Mesendoderm (in vitro differentiated cells): ENCODE measurements at places on chromosomes 4 and X.

- DNase-seq, result no peak
These were observed 1.6 kb downstream of the TCEAL9 start for GRCh38 chrX:103357871-103358270.

- peak; percentile 54 for DNase-seq
These were observed 12.2 kb downstream of the ITIH6 start for GRCh38 chrX:54785901-54786300.

GRCh38 chr4:123363729-123364128 is 32.9 kb upstream of the SPRY1 start:
- DNase-seq, result no peak

- peak; percentile 66 for DNase-seq
These were observed 56.8 kb downstream of the SMIM20 start for GRCh38 chr4:25970691-25971432.

DNA sequence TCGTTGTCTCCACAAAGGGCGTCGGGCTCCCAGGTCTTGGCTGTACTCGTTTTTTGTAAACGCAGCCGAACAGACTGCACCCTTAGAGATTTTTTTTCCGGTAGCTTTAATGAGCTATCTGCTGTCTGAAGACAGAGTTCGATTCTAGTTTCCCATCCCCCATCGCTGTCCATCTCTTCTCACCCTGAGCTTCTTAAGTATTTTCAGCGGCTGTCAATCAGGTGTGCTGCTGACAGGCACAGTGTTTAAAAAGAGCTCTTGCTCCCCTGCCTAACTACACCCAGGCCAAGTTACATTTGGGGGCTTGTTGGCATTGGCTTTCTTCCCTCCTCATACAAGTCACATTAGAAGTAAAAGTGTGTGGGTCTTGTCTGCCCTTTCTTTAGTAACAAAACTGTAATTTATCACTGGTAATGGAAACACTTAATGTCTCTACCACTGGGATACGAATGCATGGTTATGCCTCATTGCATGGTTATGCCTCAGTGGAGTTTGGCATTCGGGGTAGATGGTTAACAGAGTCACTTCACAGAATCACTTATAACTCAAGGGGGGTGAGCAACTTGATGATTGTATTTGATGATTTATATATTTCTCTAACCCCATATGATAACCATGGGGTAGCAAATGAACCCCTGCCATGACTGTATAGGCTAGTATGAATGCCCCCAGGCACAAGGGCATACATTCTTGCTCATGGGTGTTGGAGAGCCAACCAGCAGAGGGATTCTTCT is 1.4 kb upstream of the ARHGAP6 start:
- DNase-seq, result no peak

DNA sequence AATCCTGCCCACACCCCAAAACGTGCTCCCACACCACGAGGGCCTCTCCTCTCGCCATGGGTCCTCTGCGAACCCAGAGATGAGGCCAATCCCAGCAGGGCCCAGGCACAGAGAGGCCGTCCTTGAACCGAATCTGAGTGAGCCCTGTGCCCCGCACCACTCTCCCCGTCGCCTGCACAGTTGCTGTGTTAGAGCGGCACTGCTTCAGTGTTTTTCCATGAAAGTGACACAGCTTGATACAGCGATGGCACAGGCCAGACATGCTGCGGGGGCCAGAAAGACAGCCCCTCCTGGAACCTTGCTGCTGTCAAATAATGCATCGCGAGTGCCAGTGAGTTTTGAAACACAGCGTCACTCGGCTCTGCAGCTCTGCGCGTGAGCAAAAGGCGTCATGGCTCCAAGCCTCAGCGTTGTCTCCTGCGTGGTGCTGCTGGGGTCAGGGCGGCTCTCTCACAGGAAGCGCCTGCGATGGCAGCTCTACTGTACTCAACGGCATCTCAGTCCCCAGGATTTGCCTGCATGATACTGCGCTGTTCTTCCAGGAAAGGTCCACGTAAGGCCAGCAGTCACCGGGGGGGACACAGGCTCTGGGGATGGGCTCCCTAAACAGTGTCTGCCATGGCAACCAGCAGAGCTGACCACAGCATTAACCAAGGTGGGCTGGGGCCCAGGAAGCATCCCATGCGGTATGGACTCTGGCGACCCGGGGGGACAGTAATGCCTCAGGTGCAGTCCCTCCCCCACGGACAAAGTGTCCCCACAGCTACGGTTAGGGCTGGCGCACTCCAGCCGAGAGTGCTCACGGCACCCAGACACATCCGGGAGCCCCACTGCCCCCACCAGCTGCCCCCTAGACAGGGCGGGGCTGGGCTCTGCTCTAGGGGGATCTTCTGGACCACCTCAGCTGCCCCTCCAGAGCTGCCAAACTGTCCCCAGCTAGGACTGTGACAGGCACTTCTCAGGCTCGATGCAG is 63.1 kb downstream of the ACOX3 start:
- no peak for DNase-seq

- DNase-seq, result peak; percentile 72
These were observed 115.0 kb upstream of the LDB2 start for GRCh38 chr4:17013382-17014006.

DNA sequence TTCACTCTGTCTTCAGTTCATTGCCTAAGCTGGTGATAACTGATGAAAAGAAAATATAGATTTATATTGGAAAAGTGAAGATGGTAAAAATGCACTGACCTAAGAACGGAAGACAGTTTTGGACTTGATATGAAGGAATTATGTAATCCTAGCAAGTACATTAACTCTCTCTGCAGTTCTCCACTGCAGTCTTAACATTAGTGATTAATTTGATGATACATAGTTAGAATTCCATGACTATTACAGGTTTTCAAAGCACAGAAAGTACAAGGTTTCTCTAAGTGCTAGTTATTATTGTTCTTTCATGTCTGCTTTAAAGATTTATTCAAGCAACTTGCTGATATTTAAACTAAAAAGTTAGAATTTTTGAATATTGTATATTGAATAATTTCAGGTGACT is 1591.7 kb upstream of the ADGRL3 start:
- no peak for DNase-seq

DNA sequence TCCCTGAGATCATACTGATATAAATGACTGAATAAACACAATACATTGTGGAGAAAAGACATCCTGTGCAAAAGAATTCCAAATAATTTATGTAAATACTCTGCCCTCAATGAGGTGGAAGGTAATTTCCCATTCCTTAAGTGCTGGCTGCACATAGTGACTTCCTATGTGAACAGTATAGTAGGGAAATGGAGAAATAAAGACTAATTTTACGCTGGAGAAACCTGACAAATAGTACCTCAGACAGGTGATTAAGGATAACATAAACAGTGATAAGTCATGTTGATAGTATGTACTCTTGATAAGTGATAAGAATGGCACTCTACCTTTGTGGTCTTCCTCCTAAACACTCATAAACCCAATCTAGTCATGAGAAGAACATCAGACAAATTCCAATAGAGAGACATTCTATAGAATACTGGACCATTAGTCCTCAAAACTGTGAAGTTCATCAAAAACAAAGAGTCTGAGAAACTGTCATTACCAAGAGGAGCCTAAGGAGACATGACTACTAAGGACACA is 274.0 kb downstream of the CHIC1 start:
- DNase-seq, result no peak

DNA sequence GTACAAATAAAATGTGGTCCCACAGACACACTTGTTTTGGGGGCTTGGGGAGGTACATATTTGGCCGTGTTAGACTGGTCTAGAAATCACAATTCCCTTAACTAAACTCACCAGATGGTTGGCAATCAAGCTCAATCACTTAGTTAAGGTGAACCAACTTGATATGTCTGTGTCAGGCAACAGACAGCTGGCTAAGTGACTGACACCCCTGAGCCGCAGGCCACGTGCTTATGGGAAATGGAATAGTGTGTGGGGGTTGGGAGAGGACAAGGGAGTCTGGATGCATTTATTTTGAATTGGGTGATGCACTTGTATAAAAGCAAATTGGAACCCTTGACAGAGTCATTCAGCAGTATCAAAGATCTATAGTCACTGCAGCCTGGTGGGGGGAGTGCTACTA is 209.0 kb downstream of the HS6ST2 start:
- no peak for DNase-seq

DNA sequence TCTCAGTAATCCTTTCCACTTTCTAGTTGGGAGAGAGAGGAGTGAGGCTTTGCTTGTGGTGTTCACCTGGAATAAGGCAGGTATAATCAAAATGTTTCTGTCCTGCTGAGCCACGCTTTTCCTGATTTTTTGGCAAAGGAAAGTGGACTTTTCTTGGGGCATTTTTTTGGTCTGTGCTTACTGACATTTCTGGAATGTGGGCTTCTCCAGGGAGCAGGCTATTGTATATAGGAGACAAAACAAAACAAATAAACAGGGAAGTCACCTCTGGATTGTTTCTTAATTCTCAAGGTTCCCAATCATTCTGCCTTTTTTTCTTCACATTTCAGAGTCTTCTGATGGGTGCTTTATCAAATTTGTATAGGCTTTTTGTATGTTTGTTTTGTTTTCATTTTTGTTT is 25.7 kb upstream of the RP2 start:
- DNase-seq, result no peak

GRCh38 chr4:122623637-122624166 is 2.8 kb upstream of the IL21 start:
- DNase-seq, result no peak

- peak; percentile 40 for DNase-seq
These were observed at the start of gene TADA2B for GRCh38 chr4:7043284-7044136. Gene TADA2B (plus strand): TSS chr4:7043372. CDS start chr4:7043580, 208 bp downstream.

GRCh38 chrX:111098874-111099273 is 2.9 kb downstream of the PAK3 start:
- DNase-seq, result peak; percentile 67

- peak; percentile 78 for DNase-seq
These were observed 1427.2 kb downstream of the STIM2 start for GRCh38 chr4:28287831-28288233.

DNA sequence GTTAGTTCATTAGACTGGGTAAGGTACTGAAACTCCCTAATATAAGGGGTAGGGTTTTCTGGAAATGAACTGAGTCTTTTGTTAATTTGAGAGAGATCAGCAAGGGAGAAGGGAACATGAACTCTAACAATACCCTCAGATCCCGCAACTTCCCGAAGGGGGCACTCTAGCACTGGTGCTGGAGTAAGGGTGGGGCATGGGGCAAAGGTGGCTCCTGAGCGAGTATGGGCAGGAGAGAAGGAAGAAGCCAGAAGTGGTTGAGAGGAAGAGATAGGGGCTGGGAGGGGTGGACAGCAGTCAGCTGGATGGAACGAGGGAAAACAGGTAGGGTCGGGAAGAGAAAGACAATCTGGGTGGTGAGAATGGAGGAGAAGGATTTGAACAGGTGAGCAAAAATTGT is 183.2 kb upstream of the MAGEE2 start:
- DNase-seq, result peak; percentile 39

- DNase-seq, result peak; percentile 62
These were observed 218.9 kb upstream of the GALNTL6 start for GRCh38 chr4:171594293-171594692.

- peak; percentile 35 for DNase-seq
These were observed 14.2 kb upstream of the MID1 start for GRCh38 chrX:10634392-10635161.

- peak; percentile 63 for DNase-seq
These were observed 333.8 kb downstream of the DMD start for GRCh38 chrX:32877592-32877991.

GRCh38 chrX:117002981-117003380 is 540.2 kb upstream of the CT83 start:
- DNase-seq, result no peak

DNA sequence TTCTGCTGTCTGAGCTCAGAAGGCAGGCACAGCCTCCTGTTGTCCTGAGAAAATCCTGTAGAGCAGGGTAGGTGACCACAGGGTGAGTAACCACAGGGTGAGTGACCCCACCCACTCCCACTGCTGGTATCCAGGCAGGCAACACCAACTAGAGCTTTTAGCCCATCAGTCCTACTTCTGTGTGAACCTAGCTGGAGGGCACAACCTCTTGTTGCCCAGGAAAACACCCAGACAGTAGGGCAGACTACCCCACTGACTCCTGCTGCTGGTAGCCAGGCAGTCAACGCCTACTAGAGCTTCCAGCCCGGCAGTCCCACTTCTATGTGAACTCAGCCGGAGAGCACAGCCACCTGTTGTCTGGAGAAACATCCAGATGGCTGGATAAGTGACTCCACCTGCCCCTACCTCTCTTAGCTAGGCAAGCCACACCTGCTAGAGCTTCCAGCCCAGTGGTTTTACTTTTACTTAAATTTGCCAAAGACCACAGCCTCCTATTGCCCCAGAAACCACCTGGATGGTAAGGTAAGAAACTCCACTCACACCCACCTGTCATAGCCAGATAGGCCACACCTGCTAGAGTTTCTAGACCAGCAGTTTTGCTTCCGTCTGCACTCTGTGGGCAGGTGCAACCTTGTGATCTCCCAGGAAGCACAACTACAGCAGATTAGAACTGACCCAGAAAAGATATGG is 371.6 kb downstream of the INPP4B start:
- DNase-seq, result no peak

DNA sequence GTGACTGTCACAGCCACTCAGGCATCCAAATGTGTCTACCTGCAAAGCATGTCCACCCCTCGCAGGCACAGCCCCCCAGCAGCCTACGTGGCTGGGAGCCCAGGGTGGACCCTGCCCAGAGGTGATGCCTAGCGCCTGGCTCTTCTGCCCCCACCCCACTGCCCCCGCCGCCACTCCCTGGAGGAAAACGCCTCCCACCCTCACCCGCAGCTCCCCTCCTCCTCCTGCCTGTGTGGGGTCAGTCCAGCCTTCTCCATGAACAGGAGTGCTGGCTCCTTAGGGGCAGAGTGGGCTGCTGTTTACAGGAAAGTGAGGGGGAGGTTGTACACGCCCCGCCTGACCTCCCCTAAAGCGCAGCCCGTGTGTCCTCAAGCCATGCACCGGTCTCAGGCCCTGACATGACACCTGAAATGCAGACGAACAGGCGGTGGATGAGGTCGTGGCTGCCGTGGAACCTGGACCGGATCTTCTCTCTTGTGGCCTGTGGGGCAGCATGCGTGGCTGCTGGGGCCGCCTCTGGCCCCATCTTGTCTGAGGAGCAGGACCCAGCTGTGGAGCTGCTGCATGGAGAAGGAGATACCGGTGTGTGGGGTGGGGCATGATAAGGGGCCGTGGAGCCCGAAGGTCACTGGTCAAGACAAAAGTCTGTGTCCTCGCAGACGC is 11.9 kb upstream of the MXD4 start:
- no peak for DNase-seq
